Stimulated activated CD4-positive, alpha-beta T cell treated with anti-CD3 and anti-CD28 coated beads, Interleukin-1b, Interleukin-23, amount 100 ng/mL, for 1 hour (primary cell): ENCODE measurements at places on chromosomes 2 and 18.

GRCh38 chr18:60189856-60190255, 182.7 kb downstream of the MC4R start:
- DNase-seq: no peak

DNA sequence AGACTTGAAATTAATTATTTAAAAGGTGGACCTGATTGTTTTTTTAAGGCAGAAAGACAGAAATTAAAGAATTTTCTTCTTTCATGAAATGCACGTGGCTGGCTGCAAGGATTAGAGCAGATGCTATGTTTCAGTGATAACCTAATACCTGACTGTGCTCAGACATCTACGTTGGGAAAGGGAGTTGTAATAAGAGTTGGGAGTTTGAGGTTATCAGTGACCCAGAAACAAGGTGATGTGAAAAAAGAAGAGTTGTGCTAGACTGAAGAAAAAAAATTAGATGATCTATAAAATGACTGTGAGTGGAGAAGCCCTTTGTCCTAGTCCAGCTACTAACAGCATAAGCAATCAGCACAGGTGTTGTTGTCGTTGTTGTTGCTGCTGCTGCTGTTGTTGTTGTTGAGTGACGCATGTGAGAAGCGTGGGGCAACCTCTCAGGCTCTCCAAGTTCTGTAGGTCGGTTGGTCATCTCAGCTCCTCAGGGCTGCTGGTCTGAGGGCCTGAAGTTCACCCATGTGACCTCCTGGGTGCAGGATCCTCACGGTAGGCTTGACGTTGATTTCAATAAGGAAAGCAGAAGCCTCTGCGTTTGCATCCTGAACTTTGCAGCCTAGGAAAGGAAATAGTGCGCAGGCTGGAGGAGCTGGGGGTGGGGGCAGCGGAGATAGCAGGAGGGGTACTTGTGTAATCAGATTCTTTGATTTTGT, 7.6 kb downstream of the POU3F3 start:
- no peak for DNase-seq

GRCh38 chr2:181183878-181184542, 203.6 kb downstream of the UBE2E3 start:
- DNase-seq: no peak

DNA sequence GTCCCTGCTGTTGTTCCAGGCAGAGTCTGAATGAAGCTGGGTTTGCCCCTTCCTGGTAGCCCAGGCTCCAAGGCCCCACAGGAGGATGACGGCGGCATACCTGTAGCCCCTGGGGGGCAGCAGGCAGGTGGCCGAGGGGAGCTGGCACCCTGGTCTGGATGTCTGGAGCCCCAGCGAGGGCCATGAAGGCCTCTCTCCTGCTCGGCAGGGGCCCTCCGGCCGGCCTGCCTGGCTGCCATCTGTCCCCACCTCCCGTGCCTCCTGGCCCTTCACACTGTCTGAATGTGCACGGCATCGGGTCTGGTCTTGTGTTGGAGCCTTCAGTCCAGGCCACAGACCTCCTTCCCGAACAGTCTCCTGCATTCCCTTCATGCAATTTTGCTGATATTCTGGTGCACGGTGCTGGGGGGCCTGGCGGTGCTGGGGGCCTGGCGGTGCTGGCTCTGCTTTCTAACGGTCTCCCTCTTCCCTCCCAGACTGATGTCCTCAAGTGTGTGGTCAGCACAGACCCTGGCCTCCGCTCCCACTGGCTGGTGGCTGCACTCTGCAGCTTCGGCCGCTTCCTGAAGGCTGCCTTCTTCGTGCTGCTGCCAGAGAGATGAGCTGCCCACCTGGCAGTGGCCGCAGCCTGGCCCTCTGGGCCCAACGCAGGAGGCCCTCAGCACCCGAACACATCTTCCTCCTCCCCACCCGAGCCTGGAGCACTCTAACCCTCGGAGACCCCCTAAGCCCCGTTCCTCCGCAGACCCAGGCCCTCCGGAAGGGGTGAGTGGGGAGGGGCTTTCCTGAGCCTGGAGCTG, 13.5 kb downstream of the BOK start:
- DNase-seq: no peak

DNA sequence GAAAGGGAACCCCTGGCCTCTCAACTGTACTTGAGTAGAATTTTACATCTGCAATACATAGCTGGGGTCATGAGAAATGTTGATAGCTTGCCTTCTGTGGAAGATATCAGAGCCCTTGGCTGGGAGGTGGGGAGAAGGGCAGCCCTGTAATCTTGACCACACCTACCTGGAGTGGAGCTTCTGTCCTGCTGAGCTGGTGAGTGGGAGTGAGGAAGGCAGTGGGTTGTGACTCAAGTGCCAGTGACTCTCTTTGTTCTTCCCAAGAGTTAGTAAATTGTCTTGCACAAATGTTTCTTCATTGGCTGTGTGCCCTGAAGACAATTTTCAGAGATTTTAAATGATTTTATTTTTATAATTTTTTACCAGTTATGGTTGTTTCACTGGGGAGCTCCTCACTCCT, 277.3 kb downstream of the MBD5 start:
- no peak for DNase-seq

- DNase-seq: no peak
Observed at GRCh38 chr18:35409911-35410310, 32.8 kb upstream of the ZNF396 start.

DNA sequence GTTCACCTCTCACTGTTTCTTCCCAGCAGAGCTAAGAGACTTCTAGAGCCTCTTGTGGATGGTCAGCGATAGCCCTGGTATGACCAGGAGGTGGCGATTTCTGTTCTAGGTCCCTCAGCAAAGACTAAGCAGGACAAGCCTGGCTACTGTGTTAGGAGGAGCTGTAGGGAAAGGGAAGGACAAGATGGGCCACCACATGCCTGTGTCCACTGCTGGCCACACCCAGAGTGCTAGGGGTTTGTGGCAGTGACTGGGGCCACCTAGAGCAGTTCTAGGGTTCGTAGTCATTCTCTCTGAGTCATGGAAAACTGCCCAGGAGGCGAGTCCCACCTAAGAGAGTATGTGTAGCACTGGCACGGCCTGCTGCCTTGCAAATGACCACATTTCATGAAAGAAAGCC, 179.4 kb downstream of the ALPK2 start:
- DNase-seq: no peak

- no peak for DNase-seq
Observed at GRCh38 chr18:8778824-8779223, 73.5 kb downstream of the MTCL1 start.

DNA sequence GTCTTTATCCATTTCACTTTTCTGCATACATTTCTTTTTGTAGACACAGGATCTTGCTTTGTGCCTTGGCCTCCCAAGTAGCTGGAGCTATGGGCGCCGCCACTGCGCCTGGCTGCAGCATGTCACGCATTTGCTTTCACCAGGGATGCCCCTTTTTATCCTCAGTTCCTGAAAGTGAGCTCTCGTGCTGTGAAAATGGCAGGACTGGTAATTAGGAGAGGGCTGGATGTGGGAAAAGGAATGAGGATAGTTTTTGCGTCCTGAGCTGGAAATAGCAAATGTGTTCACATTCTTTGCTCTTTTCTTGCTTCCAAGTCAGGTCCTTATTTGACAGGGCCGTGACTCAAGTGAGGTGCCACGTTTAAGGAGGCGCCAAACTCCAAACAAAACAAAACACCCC, 104.6 kb downstream of the LDLRAD4 start:
- no peak for DNase-seq

- DNase-seq: no peak
Observed at GRCh38 chr18:3667255-3668137, 217.5 kb downstream of the TGIF1 start.
